ENCODE measurements at places on chromosomes 3 and 15. TPM values are rescaled to one million over a fixed set of nuclear protein-coding genes. Genes with fewer than 3 reads are reported as not detected.

Gene RETNLB
- total RNA-seq: not detected

GRCh38 chr3:127753898-127754410 is 68.4 kb downstream of the MGLL start:
- peak; percentile 32 for DNase-seq

Gene GABRR3
- total RNA-seq: not detected

Gene NPAP1
- total RNA-seq: not detected

GRCh38 chr3:152447511-152447910 is 178.8 kb downstream of the MBNL1 start:
- DNase-seq: no peak

Gene CHRM5
- total RNA-seq: not detected

DNA sequence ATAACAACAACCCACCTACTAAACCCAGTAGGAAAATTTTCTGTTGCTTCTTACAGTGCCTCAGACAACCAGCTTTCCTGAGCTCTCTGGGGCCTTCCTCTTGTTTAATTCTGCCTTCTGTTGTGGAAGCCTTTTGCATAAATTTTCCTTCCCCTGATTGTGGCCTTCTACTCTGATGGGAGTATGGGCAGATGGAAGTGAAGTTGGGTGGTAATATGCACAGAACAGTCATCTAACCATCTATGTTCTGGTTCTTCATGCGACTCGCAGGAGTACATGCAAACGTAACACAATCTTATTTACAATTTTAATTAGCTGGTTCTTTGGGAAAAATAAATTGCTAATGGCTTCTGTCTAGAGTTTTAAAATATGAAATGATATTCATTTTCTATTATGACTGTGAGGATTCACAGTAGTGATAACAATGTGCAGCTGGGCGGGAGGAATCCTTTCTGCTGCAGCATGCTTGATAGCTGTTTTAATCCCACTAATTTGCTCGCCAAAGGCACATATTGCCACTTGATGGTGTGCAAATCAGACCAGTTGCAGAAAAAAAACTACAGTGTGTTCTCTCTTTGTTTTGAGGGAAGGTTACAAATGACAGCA is 311.5 kb upstream of the ROPN1 start:
- DNase-seq: no peak

DNA sequence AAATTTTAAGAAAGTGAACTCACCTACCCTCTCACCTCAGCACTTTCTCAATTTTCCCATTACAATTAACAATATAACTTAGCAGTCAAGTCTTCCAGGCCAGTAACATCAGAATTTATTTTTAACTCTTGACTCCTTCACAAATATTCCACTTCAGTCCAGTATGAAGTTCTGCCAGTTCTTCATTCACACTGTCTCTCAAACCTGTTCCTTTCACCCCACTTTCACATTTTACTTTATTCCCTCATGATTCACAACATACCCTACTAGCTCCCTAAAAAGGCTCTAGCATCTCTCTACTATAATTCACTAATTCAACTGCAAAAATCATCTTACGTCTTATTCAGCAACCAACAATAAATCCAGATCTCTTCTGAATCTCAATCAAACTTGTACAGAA is 3.8 kb downstream of the GSK3B start:
- no peak for DNase-seq

- no peak for DNase-seq
These were observed 524.9 kb downstream of the RBMS3 start for GRCh38 chr3:29805757-29806156.

DNA sequence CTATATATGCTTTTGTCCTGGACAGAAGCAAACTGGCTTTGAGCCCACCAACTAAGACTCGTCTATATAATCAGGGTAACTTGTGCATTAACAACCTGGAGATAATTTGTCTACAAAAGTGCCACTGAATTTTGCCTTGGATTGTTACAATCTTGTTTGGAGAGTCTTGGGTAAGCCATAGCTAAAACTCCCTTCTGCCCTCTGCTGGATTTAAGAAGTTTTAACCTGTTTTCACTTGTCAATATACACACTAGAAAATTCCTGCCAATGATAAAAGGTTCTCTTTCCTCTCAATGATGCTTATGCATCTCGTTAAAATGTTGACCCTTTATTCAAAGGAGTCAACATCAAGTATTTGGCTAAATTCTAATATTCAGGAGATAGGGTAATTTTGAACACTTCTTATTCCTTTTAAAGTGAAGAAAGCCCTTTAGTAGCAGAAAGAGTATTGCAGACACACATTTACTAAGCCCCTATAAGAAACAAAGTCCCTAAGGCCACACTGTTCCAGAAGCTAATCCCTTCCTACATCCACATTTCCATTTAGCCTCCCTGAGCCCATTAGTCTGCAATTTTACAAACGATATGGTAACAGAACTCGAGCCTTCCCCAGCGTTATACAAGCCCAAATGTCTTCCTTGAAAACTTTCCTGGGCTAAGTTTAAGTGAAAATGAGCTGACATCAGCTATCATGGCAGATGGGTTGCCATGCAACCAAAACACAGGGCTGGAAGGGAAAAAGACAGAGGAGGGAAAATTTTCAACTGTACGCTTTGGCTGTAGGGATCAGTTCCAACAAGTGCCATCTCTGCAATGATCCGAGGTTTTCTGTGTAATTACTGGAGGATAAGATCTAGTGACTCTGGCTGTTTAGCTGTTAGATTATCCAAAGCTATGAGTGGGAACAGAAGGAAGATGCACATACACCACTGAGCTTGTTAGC is 75.9 kb upstream of the FGF12 start:
- DNase-seq: no peak

DNA sequence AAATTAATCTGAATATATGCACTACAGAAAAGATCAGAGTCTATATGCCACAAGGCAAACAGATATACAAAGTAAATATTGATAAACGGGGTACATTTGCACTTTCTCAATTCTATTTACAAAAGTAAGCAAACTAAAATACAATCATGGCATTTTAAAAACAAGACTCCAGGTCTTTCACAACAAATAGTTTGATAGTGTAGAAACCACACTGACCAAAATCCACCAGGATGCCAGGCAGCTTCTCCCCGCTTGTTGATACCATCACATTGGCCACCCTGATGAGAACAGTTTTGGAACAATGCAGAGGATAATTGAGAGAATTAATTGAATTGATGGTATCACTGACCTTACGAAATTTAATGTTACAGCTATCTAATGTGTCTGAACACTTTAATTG is 190.6 kb upstream of the TMCO5A start:
- DNase-seq: no peak

Gene GOLGA6L10
- 2.5 TPM for total RNA-seq

Gene FETUB
- not detected for total RNA-seq

GRCh38 chr3:118165413-118165812 is 869.2 kb downstream of the IGSF11 start:
- DNase-seq: no peak
